ENCODE measurements at places on chromosomes 7 and 10.

DNA sequence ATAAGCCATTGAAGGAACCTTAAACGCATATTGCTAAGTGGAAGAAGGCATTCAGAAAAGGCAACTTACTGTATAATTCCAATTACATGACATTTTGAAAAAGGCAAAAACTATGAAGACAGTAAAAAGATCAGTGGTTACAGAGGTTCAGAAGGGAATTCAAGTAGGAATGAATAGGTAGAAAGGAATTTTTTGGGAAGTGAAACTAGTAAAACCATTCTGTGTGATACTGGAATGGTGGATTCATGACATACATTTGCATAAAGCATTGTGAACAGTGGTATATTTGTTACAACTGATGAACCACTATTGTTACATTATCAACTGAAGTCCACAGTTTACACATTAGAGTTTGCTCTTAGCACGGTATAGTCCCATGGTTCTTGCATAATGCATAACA is 114.2 kb upstream of the GPR22 start:
- DNase-seq, result no peak

GRCh38 chr10:44017483-44018145 is 367.3 kb downstream of the CXCL12 start:
- DNase-seq, result no peak

GRCh38 chr10:110409926-110410325 is 87.8 kb upstream of the DUSP5 start:
- no peak for DNase-seq

DNA sequence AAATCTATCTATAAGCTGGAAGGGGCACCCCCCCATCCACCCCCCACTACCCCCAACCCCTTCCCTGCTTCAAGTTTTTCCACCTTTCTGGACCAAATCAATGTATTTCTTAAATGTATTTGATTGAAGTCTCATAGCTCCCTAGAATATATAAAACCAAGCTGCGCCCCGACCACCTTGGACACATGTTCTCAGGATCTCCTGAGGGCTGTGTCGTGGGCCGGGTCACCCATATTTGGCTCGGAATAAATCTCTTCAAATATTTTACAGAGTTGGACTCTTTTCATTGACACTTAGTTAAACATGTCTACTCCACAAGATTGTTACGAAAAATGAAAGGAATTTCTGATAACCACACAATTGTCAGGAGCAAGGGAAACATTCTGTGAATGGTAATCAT is 215.6 kb downstream of the ADARB2 start:
- no peak for DNase-seq

GRCh38 chr10:116744163-116744753 is 1.9 kb upstream of the HSPA12A start:
- no peak for DNase-seq

- no peak for DNase-seq
Measured at GRCh38 chr10:63145782-63146181, 12.7 kb downstream of the NRBF2 start.
